RWPE1 (cell line): ENCODE measurements at places on chromosomes 5 and 9.

GRCh38 chr5:67156976-67157583 is 39.5 kb downstream of the CD180 start:
- peak; percentile 67 for DNase-seq

DNA sequence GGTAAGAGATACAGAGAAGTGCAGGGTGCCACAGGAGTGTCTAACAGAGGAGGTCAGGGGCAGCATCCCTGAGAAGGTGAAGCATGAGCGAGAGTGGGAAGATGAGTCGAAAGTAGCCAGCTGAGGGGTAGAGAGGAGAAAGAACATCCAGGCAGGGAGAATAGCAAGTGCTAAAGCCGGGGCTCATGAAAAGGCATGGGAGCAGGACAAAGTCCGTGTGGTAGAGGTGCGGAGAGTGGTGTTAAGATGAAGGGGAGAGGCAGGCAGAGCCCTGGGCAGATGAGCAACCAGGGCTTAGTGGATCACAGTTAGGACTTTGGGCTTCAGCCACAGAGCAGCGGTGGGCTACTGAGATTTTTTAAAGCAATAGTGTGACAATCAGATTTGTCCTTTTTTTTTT is 10.5 kb downstream of the SLC22A5 start:
- DNase-seq: no peak

DNA sequence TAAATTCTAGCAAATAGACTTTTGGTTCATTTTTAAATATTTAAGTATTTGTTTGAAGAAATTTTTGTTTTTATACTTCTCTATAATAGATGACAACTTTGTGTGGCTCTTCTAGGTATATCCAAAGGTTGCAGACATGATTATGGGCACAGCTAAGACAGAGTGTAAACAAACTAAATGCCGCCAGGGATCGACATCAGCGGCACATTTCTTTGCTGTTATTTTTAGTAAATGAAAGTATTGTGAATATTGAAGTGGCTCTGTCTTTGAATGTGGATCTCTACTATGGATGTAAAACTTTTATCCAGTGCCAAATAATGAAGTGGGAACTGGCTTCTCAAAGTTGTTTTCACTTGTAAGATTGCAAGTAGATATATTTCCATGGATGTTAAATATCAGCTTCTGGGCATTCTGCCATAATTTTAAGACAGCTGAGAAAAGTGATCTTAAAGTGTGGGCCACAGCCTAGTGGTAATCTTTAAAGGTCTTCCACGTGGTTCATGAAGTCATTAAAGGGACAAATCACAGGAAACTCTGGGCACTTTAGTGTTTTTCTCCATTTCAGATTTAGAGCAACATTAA is 589.9 kb downstream of the ZNF608 start:
- no peak for DNase-seq

- no peak for DNase-seq
These were observed 37.6 kb downstream of the PAM start for GRCh38 chr5:102792705-102793104.

GRCh38 chr5:33764786-33765185 is 127.0 kb downstream of the ADAMTS12 start:
- no peak for DNase-seq

- no peak for DNase-seq
These were observed 67.9 kb upstream of the UNC5A start for GRCh38 chr5:176742246-176743105.

DNA sequence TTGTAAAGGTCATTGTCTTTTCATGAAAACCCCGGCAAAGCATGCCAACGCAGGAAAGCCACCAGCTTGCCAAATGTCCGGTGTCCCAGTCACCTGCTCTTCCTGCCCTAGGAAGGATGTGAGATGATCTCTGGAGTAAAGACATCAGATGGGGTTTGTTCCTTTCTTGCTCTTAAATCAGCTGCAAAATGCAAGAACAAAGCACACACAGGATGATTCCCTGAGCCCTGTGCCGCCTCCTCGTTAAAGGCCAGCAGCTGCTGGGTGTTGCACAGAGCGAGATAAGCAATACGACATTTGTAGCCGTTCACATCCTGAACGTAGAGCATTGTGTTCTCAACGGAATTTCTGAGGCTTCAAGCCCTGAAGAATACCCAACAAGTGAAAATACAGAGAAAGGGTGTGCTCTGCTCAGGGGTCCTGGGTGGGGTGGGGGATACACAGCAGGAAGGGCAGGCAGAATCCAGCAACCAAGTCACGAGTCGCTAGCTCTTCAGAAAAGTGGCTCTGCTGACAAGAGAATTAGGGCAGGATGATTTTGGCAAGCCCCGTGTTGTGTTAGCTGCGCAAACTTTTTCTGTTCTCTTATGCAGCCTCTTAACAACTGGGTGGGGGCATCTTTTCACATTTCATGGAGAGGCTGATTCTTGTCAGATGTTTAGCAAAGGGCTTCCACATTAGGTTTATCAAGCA is 229.2 kb upstream of the MAP3K1 start:
- DNase-seq: no peak

DNA sequence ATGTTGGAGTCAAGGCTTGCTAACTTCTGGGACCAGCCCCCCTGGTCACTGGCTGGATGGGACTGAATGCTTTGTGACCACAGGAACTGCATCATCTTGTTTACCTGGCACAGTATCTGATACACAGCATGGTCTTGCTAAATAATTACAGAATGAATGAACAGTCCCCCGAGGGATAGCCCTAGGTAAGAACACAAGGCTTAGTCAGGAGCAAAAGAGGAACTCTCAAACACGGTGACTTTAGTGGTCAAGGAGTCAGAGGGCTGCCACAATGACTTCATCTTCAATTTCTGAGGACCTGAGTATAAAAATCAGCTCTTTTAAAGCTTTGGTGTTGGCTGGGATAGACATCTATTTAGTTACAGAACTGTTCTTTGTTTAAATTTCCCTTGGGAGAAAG is 15.1 kb upstream of the CXCL14 start:
- DNase-seq: no peak

DNA sequence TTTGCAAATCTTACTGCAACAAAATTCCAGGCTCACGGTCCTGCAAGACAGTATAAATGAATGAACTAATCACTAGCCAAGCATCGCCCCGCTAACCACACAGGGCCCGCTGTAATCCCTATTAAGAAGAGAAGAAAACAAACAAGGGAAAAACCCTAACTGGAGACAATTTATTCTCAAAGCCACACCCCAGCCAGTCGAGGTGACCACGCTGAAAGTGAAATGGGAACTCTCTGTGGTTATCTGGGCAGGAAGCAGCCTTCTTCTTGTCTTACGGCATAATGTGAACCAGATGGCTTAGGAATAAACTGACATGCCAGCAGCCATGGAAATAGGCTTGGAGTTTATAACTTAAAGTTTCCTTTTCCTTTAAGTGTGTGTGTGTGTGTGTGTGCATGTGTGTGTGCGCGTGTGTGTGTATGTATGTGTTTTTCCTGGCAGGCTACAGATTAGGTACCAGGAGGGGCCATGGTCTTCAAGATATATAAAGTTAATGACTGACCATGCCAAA is 120.2 kb downstream of the SEMA6A start:
- DNase-seq: no peak

DNA sequence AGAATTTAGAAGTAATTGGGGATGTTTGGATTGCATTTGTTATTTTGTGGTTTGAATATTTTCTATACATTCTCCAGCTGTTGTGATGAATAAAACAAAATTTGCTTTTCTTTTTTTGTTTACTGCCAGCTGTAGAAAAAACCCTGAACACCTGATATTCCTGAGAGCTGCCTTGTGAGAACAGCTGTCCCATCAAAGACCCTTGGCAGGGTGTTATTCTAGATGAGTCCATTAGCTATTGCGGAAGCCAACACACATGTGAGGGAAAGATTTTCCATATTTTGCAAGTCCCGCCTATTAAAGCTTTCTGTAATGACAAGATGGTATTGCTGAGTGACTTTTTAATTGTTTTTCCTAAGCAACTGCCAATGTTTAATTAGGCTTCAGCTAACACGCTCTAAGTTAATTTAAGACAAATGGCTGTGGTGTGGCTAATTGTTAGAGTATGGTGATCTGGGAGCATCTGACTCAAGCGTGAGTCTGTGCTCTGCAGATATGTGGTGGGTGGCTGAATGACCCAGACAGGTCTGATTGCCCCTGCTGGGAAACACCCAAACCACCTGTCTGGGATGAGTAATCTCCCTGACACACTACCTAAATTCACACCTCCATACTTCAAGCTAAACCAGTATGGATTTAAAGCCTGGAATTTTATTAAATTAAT is 86.5 kb upstream of the PRLR start:
- peak; percentile 71 for DNase-seq
